ENCODE measurements at places on chromosomes 1 and 21.
A peak's percentile ranks its signal among the peaks of the same experiment; 100 is the strongest.

DNA sequence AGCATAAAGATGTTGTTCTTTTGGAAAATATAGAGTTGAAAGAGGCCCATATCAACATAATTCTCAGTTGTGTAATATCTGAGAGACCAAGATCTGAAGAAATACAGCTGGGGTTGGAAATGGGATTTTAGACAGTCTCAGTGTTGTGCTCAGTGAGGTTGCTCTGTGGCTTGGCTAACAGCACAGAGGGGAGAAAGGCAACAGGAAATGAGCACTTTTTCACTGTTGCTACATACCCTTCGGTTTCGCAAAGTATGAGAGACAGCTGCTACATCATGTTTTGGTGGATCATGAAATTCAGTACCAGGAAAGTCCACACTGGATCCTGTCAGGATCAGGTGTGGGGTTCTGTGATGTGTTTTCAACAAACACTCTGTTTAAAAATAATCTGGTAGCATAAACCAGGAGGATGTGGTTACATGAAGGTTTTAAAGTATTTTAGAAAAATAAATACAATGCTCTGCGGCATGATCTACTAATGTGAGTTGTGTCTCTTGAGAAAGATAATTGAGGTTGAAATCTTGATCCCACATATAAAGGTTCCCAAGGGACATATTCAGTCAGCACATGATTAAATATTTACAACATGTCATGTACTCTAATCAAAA is 7.0 kb upstream of the GPR88 start:
- DNase-seq, result no peak

DNA sequence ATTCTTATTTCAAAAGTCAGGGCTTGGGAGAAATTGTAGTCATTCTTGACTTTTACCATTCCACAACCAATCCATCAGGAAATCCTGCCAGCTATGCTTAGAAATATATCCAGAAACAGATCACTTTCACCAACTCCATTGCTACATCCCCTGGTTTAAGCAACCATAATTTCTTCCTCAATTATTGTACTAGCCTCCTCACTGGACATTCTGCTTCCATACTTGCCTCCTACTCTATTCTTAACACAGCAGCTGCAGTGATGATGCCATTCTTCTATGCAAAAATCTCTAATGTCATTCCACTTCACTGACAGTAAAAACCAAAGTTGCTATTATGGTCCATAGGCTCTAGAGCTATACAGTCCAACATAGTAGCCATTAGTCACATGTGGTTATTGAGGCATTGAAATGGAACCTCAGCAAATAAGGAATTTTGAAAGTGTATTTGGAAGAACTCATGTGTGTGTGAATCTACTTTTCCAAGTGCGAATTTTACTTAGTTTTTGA is 110.7 kb upstream of the KIAA0040 start:
- no peak for DNase-seq

GRCh38 chr1:149977345-149977744 is 33.2 kb downstream of the OTUD7B start:
- DNase-seq, result no peak

GRCh38 chr1:161737625-161738024 is 12.0 kb upstream of the DUSP12 start:
- no peak for DNase-seq

GRCh38 chr1:159554696-159555095 is 18.9 kb upstream of the OR10J5 start:
- no peak for DNase-seq

GRCh38 chr1:53176452-53177208 is 20.0 kb upstream of the CPT2 start:
- DNase-seq, result no peak

DNA sequence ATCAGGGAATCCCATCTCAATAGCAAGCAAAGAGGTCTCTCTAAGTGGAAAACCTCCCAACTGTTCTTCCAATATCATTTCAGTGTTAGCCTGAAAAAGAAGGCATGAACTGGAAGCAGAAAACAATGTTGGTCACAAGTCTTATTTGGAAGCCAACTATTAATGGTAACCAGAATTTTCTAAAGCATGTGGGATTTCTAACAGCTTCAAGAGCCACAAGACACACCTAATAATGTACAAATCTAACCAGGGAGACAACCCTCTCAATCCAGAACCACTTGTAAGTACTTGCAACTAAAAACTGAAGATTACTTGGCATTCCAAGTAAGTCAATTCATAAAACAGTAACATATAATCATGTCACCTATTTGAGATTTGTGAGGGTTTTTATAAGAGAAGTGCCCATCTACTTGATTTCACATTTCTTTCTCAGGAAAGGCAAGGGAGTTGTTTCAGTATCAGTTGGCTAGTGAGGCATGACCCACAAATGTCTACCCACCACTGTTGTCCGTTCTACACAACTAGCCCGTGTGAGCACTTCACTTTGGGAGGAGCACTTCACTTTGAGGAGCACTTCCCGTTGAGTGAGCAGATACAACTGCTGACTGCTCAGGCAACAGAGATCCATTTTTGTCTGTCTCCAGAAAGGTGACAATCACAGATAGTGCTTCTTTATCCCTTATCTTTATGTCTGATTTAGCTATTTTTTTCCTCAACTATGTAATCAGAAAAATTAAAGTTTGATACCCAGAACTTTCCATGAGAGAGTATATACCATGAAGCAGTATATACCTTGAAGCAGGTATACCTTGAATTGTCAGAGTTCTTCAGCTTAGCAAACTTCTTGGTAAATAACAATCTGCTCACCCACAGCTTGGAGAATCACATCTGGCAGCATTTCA is 11.1 kb downstream of the STX6 start:
- no peak for DNase-seq

- DNase-seq, result no peak
Measured at GRCh38 chr1:151612501-151613281, 841 bp downstream of the SNX27 start.

- no peak for DNase-seq
Measured at GRCh38 chr1:91066538-91066937, 44.7 kb upstream of the ZNF644 start.

DNA sequence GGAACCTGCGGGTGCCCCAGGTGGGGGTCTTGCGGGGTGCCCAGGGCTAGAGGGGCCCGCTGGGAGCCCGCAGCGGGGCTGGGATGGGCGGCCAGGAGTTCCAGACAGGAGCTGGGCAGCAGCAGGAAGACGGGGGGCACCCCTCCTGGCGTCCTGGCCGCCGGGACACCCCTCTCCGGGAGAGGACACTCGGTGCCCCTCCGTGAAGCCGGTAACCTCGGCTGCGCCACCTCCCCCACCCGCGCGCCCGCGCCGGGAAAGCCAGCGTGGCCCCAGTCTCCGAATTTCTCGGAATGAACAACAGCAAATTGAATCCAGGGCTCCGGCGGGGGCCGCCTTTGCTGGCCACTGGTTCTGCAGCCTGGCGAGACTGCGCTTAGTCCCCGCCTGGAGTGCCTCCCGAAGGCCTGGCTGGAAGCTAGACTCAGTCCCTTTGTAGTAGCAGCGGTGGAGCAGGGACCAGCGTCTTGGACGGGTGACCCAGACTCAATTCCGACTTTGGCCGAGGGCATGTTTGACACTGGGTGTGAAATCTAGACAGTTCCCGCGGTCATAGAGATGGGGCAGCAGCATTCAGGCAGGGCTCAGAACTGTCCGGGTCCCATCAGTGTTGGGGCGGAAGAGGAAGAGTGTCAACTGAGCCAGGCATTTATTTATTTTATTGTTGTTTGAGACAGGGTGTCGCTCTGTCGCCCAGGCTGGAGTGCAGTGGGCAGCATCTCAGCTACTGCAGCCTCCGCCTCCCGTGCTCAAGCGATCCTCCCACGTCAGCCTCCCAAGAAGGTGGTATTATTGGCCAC is 773 bp downstream of the IFNGR2 start:
- DNase-seq, result peak; percentile 45

DNA sequence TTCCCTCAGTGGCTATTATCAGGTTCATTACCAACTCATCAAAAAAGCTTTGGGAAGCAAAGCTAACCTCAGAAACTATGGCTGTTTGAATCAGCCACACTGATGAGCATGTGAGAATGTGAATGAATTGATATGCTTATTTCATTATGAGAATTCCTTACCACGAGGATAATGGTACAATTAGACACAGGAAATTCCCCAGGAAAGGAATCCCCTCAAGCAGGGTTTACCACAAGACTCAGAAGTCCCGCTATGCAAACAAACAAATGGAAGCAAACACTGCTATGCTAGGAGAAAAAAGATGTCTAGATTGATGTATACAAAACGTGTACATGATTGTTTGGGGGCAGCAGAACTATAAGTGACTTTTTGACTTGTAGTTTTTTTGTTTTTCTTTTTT is 205.0 kb downstream of the HMCN1 start:
- no peak for DNase-seq

- DNase-seq, result no peak
Measured at GRCh38 chr1:11924334-11925195, 1.7 kb downstream of the KIAA2013 start.

DNA sequence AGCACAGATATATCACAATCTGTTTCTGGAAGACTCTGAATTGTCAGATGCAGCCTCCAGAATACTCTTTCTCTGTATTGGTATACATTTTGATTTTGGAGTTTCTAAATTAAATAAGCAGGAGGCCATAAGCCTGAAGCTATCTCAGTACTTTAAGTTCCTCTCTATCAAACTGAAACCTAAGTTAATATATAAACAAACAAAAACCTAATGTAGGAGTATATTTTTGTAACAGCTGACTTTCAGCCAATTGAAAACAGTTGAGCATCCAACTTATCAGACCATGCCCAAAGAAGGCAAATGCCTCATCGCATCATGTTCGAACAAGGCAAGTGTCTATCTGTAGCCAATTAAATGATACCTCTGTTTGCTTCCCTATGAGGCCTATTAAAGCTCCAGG is 1054.4 kb downstream of the AMY1C start:
- no peak for DNase-seq

DNA sequence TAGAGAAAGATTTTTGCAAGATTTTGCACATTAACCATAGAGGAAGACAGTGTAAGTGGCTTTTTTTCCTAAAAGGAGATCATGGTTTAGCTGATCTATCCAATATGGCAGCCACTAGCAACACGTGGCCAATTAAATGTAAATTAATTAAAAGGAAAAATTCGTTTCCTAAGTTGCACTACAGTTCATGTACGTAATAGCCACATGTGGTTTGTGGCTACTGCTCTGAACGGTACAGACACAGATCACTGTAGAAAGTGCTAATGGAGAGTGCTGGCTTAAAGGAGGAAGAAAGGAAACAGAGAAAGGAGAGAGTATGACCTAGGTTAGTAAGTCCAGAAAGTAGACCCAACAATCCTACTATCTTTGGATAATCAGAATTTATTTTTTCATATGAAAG is 170.8 kb downstream of the SIPA1L2 start:
- DNase-seq, result no peak

Measured in activated CD8-positive, alpha-beta memory T cell treated with anti-CD3 and anti-CD28 coated beads for 48 hours (primary cell).